ENCODE measurements at places on chromosomes 6 and 20.

DNA sequence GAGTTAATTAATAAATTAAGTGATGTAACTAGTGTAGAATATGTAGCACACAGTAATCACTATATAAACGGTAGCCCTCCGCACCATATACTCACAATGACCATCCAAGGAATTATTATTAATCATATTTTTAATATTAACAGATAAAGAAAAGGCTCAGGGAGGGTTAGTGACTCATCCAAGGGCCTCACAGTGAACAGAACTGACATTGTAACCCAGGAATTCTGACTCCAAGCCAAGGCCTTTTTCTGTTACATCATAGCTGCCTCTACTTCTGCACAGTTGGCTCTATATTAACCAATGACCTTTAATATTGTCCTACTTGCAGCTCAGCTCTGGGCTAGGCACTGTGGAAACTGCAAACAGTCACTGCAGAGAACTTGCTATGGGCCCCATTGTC, 117.5 kb upstream of the SIRPG start:
- no peak for DNase-seq

DNA sequence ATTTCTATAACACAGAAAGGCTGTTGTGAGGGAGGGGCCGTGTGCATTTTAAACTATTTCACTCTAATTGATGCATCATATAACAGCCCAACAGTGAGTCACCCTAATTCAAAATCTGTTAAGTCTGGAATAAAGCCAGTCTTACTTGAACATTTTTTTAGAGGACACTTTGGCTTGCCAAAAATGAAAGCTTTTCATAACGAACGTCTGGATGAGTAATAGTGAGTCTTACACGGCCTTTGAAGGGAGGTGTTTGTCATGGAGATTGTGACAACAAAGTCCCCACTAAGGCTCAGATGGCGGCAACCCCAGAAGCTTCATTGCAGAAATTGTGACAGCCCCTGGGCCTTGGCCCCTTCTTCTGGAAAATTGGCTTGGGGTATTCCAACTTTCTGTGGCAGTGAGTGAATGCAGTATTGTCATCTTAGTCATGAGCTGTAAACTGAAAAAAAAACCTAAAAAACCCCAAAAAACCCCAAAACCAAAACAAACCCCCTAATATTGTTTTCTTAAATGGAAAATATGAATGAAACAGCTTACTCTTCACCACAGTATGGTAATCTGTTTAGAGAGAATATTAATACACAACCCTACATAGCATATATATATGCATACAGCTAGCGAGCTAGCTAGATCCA, 92.6 kb upstream of the CLDN20 start:
- DNase-seq = no peak

DNA sequence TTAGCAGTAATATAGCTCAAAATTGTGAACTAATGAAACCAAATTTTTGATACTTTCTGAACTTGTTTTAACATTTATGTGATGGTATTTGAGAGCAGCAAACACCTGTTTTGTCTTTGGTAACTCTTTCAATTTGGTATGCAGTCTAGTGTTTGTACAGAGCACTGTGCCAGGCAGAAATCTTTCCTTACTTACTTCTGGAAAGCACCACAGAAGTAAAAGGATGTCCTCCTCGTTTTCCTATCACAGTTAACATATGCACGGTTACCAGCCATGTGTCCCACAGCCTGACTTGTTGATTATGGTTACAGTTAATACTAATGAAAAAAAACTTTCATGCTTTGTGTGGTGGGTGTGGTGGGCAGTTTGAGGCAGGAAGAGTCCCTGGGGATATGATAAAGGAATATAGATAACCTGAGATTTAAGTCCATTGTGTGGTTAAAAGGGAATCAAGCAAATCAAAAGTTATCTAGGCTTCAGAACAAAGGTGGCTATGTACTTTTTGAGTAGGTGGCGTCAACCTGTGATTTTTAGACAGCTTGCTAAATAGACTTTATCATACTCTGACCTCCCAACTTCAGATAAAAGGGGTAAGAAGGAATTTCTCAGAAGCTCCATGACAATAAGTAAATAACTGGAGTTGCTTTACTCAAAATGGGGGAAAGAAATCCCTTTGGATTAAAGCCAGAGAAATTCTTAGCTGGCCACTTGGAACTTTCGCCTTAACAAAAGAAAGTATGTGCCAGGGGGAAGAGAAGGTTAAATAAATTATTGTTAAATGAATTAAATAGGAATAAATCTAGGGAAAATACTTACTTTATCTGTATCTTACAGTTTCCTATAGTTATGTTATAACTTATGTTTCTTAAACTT, 20.1 kb upstream of the COL10A1 start:
- DNase-seq = no peak

DNA sequence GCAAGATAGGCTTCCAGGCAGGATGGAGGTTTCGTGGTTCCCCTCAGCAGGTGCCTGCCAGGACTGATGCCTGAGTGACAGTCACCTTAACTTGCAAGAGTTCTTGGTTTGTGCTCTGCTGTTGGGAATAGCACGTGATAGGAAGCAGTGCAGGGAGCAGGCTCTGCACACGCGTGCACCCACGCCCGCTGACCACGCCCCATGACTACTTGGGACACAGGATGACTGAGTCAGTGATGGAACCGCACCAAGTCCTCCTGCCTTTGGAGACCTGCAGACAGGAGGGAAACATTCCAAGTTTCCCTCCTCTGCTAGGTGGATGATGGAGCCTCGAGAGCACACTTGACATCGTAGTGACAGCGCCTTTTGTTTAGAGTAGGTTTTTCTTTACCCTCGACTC, 164.2 kb downstream of the DTNBP1 start:
- DNase-seq = no peak

DNA sequence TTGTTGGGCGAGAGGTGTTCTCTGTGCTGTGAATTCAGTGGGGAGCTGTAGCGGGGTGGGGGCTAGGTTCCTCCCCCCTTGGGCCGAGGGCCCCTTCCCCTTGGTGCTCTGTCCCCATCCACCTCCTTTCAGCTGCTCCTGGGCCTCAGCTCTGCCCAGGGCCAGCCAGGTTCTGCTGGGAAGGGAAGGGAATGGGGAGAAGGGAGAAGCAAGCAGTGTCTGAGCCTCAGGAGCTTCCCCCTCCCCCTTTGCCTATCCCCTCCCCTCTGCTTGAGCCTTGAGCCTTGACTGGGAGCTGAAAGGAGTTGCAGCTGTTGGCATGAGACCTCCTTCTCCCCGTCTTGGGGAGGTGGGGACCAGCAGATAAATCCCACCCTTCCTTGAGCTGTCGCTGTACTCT, 576 bp upstream of the RRP36 start:
- DNase-seq = no peak

GRCh38 chr6:39568896-39569295, 156.3 kb downstream of the KIF6 start:
- DNase-seq = no peak

DNA sequence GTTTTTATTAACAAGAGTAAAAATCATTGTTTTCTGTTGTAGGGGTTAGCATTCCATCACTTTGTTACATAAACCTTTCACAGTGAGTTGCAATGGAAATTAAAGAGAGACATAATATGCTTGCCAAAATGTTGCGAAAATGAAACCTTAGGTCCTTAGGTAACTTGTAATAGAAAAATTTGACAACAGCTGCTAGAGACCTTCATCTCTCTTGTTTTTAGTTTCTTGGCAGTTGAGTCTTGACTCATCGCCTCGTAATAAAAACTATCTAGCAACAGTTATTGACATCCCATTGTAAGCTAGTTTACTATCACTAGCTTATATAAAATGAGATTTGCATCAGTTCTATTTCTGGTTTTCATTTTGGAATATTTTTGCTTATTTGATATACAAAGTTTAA, 179.0 kb upstream of the MMS22L start:
- no peak for DNase-seq

GRCh38 chr20:6108330-6108729, 14.5 kb downstream of the FERMT1 start:
- no peak for DNase-seq

DNA sequence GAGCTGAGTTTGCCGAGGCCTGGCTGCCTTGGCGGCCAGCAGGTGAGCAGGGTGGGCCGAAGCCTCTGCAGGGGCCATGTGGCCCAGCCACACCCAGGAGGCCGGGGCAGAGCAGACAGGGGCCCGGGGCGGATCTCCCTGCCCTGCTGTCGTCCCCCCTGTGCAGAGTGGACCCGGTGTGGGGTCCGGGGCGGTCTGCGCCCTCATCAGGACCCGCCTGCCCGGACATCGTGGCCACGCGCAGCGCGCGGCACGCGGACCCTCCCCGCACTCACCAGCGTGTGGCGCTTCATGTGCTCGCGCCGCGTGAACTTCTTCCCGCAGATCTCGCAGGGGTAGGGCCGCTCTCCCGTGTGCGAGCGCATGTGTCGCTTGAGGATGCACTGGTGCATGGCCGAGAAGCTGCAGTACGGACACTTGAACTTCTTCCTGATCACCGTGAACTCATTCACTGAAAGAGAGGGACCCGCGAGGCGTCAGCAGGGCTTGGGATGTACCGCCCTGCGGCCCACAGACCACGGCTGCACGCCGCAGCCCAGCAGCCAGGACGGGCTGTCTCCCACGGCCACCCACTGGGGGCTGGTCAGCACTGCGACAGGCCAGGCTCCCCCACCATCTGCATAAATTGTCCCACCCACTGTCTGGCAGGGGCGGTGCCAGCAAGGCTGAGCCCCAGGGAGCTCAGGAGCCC, 13.0 kb downstream of the SLC2A4RG start:
- DNase-seq = no peak

DNA sequence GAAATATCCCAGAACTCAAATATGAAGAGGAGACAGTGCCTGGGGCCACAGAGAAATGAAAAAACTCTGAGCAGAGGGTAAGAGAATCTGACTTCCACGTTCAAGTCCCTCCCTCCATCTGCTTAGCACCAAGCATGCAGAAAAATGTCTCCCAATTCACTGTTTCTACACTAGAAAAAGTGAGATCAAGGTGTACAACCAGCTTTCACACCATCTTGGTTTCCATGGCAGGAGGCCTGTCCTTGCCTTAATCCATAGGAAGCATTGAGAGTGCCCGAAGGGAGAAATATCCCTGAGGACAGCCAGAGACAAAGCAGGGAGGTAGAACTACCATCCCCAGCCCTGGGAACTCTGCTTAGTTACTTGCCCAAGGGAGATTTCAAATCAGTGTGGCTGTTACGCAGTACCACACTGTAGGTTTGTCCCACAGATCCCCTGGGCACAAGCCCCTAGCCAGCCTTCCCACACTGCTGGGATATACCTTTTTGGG, 82.9 kb downstream of the SCML4 start:
- DNase-seq = no peak

DNA sequence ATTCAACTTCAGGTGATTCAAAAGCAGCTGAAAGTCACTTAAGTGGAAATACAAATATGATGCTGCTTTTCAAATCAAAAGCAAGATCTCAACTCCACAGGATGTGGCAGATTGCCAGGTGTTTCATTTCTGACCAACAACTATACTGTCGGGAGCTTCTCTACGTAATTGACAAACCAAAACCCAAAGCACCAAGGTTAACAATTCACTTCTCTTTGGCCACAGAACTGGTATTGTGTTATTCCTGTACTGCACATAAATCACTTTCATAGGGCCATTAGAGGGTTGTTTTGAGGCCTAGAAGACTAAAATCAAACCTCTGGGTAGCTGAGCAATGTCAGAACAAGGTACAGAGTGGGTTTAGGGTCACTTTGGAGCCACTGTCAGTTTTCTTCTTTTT, 169.7 kb downstream of the HAO1 start:
- DNase-seq = no peak

DNA sequence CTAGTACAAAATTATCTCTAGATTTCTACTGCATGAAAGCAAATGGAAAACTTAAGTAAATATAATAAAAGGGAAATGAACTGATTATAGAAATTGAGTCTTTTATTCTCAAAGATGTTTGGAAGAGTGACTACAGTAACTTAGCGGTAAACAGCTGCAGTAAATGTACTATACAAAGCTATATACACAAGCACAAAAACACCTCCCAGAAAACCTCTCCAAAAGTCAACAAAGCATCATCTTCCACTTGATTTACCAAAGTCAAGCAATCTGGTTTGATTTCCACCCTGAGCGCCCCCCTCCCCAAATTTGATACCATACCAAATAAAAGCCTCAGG, 142.1 kb upstream of the SHLD1 start:
- no peak for DNase-seq

GRCh38 chr20:3238616-3239025, 369 bp downstream of the SLC4A11 start:
- no peak for DNase-seq

DNA sequence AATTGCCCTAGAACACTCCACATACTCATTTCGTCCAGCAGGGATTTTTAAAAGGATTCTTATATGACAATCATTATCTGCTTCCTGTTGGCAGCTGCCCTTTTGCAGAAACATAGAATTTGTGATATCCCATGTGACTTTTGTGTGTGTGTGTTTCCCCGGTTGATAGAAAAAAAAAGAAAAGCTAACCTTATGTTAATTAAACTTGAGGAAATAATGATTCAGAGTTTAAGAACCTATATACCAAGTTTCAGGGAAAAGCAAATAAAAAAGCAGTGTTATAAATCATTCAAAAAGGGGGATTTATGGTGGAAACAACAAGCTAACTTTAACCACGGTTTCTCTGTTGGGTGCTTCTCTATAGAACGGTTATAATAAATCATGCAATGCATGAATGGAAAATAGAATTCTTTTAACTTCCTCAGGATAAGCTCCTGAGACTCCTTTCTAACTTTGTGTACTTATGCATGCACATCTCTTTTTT, 826.9 kb upstream of the EYS start:
- no peak for DNase-seq

DNA sequence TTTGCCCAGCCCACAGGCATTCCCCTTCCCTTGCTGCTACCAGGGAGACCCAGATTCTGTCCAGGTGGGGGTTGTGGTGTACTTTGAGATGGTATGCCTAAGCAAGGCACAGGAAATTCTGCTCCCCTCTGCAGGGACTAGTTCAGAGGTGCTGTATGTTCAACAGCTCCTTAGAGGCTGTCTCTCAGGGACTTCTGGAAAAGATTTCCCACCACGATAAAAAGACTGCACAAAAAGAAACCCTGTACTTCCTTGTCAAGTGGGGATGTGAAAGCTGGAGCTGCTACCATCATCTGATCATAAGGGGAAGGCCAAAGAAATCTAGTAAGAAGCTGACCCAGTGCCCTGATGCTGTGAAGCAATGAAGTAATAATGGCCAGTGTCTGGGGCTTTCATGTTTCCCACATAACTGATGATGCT, 51.5 kb upstream of the SMIM29 start:
- DNase-seq = no peak

GRCh38 chr6:26351544-26351953, 13.4 kb upstream of the BTN3A2 start:
- DNase-seq = no peak

- no peak for DNase-seq
Observed at GRCh38 chr20:58023346-58023745, 205.1 kb downstream of the ANKRD60 start.

All from esophagus squamous epithelium (tissue), 5 donors.